C1 segment of cervical spinal cord (tissue), 14 donors: ENCODE measurements at places on chromosomes 16 and 17.

GRCh38 chr17:47987240-47987835 lies 16.4 kb downstream of the CDK5RAP3 start:
- DNase-seq = no peak

DNA sequence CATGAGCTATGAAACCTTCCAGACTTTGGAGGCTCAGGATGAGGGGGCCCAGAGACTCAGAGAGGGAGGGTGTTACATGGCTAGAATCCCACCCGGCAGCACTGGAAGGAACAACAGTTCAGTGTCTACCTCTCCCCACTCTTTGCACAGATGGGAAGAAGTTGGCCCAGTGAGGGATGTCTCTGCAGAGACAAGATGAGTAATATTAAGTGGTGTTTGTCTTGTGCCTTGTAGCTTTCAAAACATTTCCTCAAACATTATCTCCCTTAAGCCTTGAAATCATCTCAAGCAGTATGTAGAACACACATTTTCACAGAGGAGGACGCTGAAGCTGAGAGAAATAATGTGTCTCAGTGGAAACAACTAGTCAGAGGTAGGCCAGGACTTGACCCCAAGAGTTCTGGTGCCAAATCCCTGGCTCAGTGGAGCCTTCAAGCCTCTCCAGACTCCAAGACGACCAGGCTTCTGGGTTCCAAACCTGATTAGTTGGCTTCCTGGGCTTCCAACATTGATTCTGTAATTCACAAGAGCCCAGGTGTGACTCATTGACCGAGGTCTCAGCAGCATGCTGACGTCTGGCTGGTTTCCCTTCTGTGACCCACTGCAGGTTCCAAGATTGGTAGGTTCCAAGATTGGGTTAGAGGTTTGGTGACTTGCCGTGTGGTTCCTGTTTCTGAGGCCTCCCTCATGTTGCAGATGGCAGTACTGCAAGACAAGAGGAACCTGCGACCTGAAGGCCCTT lies 7.4 kb downstream of the RNF112 start:
- DNase-seq = peak; percentile 21

GRCh38 chr17:71974051-71974450 lies 146.8 kb upstream of the SOX9 start:
- DNase-seq = no peak

GRCh38 chr16:10949424-10949970 lies 5.1 kb downstream of the CLEC16A start:
- DNase-seq = no peak

DNA sequence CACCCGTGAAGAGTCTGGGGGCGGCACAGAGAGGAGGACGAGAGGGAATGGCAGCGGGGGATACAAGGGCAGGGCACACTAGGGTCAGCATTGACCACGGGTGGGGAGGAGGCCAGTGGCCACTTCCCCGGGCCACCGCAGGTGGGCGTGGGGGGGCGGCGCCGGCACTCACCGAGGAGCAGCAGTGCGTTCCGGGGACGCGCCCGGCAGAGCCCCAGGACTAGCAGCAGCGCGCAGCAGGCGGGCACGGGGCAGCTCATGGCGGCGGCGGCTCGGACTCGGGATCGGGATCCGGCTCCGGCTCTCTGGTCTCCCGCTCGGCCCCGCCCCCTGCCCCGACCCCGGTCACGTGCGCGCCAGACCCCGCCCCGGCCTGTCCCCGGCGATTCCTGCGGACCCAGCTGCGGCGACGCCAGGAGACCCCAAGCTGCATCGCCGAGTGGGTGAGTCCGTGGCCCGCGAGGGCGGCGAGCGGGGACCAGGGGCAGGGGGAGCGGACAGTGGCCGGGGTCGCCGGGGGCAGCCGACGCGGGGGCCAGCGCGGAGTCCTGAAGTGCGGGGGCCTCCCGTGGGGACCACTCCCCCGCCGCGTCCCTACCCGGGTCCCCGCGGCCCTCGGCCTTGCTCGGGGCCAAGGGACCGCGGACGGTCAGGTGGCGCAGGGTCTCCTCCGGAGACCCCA lies at the start of the genes SGSH and SLC26A11:
TSS of gene SGSH (minus strand) at position 280 of the 682 bp plus-strand sequence. CDS start at position 260, 20 bp downstream.
TSS of gene SLC26A11 (plus strand) at position 374 of the 682 bp plus-strand sequence. CDS start 1,134 bp downstream, outside the sequence.
- DNase-seq = peak; percentile 35

DNA sequence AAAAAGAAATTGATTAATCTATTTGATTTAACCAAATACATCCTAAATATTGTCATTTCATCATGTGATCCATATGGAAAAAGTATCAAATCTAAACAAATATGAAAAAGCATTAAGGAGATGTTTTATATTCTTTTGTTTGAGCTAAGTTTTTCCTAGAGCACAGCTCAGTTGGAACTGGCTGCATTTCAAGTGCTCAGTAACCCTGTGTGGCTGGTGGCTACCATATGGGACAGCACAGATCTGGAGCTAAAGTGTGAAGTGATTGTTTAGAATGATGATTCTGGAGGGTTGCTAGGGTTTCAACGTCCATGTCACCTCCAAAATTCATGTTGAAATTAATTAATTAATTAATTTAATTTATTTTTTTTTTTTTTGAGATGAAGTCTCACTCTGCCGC lies 137.5 kb downstream of the XYLT1 start:
- DNase-seq = no peak

- no peak for DNase-seq
Measured at GRCh38 chr17:78251773-78252103, 20.3 kb downstream of the TMEM235 start.

- no peak for DNase-seq
Measured at GRCh38 chr16:50272687-50273381, 6.5 kb downstream of the ADCY7 start.

GRCh38 chr16:23607726-23608125 lies 11.6 kb upstream of the NDUFAB1 start:
- DNase-seq = no peak

GRCh38 chr17:60902399-60902798 lies 224.7 kb downstream of the BCAS3 start:
- DNase-seq = no peak

GRCh38 chr17:68246271-68247028 lies 1.4 kb upstream of the AMZ2 start:
- no peak for DNase-seq

- no peak for DNase-seq
Measured at GRCh38 chr17:14427900-14428647, 127.2 kb downstream of the HS3ST3B1 start.

GRCh38 chr16:67842509-67843342 lies 606 bp downstream of the THAP11 start:
- DNase-seq = peak; percentile 74

- DNase-seq = no peak
Measured at GRCh38 chr16:70612931-70613330, 33.4 kb upstream of the IL34 start.

DNA sequence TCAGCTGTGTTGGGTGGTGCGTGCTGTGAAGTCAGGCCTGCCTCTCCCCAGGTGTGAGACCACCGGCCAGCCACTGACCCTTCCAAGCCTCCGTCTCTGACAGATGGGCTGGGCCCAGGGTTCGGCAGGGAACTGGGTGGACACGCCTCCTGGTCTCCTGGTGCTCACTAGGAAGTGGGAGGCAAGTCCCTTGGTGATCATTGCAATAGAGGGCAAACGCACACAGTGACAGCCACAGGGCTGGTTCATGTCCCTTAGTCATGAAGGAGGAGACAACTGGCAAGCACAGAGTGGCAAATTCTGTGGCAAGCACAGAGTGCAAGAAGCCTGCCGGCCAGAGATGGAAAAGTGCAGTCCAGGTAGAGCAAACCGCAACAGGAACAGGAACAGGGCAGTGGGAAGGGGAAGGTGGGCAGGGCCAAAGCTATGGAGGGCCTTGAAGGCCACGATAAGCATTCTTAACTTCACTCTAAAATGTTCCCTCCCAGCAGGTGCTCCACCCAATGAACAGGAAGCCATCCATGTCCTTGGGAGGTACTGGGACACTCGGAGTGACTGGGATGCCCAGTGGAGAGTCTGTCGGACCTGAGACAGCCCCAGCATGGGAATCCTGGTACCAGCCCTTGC lies 21.9 kb downstream of the USP7 start:
- no peak for DNase-seq

DNA sequence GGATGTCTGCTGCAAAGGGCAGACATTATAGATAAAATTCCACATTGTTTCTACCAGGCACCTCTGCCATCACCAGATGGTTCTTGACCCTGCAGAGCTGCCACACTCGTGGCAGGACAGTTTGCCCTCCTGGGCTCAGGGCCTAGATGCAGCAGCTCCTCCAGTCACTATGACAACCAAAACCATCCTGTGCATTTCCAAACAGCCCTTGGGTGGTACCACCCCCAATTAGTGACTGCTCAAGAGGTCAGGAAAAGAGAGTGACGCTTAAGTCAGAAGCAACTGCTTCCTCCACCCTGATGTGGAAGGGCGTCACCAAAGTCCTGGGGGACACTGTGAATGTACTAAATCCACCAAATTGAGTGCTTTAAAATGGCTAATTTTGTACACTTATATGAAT lies 109.2 kb downstream of the C16orf95 start:
- DNase-seq = no peak

GRCh38 chr16:52193441-52193840 lies 353.5 kb downstream of the TOX3 start:
- no peak for DNase-seq

DNA sequence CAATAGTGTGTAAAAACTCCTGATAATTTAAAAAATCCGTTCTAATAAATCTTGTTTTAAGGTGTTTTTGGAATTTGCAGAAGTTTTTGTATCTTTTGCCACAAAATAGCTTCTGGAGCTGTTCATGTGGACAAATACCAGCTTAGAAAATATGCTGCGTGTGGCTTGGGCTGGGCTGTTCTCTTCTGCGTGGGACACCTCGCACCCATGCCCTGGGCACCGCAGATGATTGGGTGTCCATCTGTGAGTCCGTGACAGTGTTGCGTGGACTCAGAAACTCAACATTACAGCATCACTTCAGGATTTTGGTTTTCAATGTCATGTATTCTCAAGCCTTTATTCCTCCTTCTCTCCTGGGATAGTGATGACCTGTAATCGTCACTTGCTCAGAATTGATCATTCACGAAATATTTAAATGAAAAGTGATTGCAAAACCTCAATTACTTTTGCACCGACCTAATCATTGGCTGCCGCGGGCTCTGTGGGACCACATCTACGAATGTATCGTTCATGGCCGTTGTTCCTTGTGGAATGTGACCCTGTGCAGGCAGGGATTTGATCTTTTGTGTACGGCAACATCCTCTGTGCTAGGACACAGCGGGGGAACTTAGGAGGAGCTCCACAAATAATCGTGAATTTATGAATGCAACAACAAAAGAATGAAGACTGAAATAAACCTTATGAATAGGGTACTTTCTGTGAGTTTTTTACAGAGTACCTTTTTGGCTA lies 210.3 kb upstream of the FOXF1 start:
- no peak for DNase-seq

DNA sequence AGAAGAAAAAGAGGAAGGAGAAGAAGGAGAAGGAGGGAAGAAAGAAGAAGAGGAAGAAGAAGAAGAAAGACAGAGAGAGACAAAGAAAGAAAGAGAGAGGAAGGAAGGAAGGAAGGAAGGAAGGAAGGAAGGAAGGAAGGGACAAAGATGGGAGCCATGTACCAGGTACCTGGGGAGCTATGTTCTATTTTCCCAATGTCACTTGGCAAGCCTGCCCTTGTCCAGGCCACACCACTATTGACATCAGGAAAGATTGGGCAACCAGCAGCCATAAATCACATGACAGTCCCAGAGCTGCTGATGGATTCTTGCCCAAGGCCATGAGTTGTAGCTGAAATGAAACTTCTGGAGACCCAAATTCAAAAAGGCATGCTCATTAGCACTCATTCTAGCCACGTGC lies 2.7 kb upstream of the CES1 start:
- no peak for DNase-seq

GRCh38 chr17:28928061-28928460 lies 23.3 kb downstream of the PHF12 start:
- DNase-seq = no peak

GRCh38 chr16:87437911-87438610 lies 45.9 kb downstream of the MAP1LC3B start:
- no peak for DNase-seq

DNA sequence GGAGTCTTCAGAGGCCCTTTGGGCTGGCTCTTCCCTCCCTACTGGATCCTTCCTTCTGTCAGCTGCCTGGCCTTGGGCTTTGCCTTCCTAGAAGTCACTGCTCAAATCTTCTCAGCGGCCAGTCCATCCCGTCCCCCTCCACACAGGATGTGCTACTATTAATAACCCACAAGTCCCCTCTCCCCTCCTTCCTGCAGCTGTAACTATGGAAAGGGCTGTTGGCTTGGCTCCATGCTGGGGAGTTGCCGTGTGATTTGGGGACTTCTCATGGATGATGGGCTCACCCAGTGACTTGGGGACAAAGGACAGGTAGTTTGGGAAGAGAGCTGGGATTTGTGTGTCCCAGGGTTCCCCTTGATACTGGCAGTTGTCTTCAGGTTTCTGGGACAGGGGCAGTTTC lies 19.4 kb downstream of the TMEM94 start:
- no peak for DNase-seq

DNA sequence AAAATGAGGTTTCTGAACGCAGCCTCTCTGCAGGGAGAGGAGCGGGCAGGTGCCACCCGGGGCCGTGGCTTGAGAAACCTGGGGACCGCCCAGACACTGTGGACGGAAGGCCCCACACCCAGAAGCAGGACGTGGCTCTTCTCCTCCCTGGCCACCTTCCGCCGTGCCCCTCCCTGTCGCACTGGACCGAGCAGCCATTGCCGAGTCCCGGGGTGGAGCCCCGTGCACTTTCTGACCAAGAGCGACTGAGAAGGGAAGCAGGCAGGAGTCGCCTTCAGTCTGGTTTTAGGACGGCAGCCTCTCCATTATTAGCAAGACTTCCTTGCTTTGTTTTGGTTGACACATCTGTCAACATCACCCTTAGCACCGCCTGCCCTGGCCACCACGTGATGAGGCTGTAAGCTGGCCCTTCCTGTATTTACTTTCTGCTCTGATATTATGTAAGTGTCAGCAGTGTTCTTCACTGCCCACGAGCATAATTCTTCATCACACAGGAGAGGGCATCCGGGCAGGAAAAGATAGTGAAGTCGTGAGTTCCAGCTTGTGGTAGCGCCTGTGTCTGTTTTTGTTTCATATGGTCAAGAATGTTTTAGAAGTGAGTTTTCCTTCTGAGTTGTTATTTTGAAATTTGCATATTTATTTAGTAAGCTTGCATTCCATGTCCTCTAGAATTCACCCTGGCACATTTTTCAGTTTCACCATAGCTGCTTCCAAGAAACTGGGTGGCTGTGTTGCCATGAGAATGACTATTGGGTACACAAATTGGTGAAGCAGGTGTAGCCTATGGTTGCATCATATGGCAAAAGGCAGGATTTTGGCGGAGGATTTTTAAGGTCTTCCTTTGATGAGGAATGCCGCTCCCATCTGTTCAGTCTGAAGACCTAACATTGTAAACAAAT lies 1.0 kb downstream of the HERPUD1 start:
- DNase-seq = peak; percentile 54

DNA sequence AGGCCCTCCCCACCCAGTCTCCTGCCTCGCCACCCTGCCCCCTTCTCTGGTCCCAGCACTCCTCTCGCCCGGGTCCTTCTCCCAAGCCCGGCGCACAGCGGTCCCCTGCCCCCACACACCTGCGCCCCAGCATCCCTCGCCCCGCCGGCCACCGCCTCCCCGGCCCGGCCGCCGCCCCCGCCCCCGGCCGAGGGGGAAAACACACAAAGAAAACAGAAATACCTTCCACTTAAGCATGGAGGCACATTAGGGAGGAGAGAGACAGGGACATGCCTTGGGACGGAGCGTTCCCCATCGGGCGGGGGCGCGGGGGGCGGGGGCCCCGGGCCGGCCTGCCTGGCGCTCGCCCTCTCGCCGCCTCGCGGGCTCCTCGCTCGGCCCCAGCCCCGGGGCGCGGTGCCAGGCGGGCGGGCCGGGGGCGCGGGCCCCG lies 326 bp downstream of the SRCIN1 start:
- no peak for DNase-seq
